ENCODE measurements at places on chromosomes 7 and 10.

DNA sequence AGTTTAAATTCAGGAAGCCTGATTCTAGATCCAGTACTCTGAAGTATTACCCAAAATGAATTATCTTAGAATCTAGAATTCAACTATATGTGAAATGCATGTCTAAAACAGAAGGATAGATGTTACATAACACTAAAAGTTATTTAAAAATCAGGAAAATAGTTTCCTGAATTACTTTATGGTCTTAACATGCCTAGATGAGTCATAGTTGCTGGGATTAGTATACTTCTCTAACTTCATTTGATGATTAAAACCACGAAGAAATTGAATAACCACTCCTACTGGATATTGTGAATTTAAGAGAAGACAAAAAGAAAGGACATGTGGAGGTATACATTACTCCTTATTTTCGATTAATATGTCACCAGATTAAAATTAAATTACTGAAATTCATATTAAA, 65.5 kb downstream of the ATAD1 start:
- no peak for DNase-seq

DNA sequence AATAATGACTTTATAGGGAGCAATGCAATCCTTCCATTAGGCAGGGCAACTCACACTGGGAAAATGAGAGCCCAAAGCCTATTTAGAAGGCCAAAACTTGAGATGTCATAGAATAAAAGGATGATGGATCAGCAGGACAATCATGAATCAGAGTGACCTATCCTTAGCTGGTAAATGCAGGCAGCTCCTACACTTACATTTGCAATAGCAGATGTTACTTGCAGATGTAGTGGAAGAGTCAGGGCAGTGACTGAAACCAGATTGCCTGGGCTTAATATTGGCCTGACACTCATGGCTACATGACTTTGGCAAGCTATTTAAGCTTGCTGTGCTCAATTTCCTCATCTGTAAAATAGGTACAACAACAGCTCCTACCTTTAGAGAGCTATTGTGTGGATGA, 98.7 kb downstream of the PRTFDC1 start:
- no peak for DNase-seq

DNA sequence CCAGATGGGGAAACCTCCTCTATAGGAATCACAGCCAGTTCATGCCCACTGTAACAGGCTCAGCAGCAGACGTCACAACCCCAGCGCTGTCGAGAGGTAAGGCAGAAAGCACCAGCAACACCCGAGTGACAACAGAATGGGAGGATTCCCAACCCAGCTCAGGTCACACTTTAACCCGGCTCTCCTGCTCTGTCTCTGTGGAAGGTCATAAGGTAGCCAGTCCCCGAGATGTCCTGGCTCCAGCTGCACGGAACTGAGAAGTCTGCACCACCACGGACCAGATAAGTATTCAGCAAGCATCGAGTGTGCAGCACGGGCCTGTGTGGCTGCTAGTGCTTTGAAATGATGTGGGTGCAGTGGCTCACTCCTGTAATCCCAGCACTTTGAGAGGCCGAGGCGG, 236.7 kb upstream of the TCERG1L start:
- DNase-seq = no peak

DNA sequence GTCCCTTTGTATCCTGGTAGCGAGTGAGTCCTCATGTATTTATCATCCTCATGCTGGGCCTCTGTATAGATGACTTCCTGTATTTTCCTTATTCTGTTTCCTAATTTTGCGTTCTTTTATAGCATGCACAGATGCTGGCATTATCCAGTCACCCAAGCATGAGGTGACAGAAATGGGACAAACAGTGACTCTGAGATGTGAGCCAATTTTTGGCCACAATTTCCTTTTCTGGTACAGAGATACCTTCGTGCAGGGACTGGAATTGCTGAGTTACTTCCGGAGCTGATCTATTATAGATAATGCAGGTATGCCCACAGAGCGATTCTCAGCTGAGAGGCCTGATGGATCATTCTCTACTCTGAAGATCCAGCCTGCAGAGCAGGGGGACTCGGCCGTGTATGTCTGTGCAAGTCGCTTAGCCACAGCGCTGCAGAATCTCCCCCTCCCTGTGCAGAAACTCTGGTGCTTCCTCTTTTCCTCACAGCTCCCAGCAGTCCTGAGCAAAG, 183.1 kb upstream of the PRSS58 start:
- no peak for DNase-seq

- no peak for DNase-seq
Observed at GRCh38 chr10:116597543-116597942, 6.8 kb downstream of the PNLIPRP1 start.

All from activated naive CD4-positive, alpha-beta T cell treated with anti-CD3 and anti-CD28 coated beads, Interleukin-2, amount 10 ng/mL, durations not matched to agents 7 days and 5 days (primary cell).